ENCODE measurements at places on chromosomes 3 and 15. TPM values are rescaled to one million over a fixed set of nuclear protein-coding genes. Genes with fewer than 3 reads are reported as not detected.

Gene ZSCAN2
- polyA plus RNA-seq, result 6.7 TPM

Gene LYZL4
- polyA plus RNA-seq, result not detected

DNA sequence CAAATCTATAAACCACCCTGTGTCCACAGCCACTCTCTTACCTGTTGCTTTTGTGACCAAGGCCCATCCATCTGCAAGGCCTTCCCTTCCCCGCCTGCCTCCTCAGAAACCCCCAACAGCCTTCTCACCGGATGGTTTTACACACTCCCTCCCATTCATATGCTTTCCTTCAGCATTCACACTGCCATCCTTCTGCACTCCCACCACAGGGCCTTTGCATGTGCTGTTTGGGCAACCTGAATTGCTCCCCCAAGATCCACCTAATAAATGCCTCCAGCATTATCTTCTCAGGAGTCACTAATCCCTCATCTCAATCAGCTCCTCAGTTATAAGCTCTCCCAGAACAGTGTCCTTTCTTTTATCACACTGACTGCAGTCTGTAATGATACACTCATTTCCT, 6.0 kb downstream of the CLEC3B start:
- DNase-seq, result no peak

- no peak for DNase-seq
These were observed 32.4 kb upstream of the HES1 start for GRCh38 chr3:194103505-194103904.

DNA sequence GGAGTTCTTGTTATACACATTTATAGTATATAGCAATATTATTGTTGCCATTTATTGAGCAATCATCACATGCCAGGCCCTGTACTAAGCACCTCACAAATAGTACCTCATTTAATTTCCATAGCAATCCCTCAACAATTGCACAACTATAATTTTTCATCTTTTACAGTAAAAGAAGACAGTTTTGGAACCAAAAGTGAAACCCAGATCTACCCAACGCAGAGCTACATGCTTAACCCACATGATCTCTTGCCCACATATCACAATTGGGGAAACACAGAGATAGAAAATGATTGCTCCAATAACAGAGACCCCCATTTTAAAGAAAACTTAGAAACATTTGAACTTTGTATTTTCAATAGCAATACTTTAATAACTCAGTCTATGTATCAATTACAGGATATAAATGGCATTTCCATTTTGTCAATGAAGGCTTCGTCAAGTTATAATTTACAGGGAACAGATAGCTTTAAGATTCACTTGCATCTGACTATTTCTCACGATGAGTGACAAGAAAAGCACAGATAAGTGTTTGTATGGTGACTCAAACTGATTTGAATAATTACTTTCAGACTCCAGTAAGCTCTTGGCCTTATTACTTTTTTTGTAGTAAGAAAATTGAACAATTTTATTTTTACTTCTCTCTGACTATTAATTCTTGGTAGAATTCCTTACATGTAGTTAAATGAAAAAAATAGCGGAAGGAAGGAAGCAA, 38.7 kb upstream of the CCDC50 start:
- no peak for DNase-seq

Data from GM12878 (cell line).